ENCODE measurements at places on chromosomes 3 and 15.

GRCh38 chr3:169663951-169664820 lies 674 bp upstream of the MECOM start:
- no peak for DNase-seq

- DNase-seq: no peak
Observed at GRCh38 chr3:182349951-182350517, 443.3 kb upstream of the ATP11B start.

GRCh38 chr15:38247336-38247735 lies 5.3 kb upstream of the SPRED1 start:
- DNase-seq: no peak

GRCh38 chr3:120200493-120201235 lies 84.4 kb downstream of the GPR156 start:
- DNase-seq: no peak

DNA sequence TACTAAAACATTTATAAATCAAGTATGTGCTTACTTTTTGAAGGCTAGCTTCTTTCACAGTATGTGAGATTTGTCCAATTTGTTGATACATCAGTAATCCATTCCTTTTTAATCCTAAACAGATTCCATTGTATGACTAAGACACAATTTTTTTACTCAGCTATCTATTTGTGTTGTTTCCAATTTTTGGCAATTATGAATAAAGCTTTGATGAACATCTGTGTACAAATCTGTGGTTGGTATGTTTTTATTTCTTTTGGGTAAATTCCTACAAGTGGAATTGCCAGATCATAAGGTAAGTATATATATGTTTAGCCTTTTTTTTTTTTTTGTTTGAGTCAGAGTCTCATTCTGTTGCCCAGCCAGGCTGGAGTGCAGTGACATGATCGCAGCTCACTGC lies 56.2 kb upstream of the VEPH1 start:
- DNase-seq: no peak

- DNase-seq: peak; percentile 45
Observed at GRCh38 chr15:101242160-101242998, 9.5 kb downstream of the CHSY1 start.

DNA sequence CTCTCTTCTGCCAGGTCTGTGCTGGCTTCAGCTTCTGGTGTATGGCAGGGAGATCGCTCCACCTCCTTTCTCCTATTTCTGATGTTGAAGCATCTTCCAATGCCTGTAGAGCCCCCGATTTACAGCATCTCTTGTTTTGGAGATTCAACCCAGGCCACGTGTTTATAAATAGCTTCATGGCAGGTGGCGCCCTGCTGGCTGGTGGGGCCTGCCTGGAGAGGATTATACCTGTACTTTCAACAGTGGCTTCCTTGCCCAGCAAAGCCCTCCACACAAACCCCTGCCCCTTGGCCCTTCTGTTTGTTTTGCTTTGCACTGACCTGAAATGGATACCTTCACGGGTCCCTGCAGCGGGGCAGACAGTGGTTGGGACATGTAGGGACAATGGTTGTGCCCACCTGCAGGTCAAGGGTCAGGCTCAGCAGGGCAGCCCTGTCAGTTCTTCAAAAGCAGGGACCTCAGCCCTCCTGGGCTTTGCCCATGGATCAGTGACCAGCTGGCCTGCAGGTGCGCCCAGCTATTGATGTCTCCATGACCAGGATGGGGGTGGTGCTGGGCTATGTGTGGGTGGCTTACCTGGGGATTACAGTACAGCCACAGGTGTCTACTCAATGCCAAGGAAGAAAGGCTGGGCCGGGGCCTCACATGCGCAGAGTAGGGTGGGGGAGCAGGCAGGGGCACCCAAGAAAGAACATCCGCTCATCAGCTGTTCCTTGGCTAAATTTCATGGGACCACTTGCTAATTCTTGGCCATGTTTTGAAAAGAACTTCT lies 112.7 kb upstream of the PRR23C start:
- DNase-seq: no peak

DNA sequence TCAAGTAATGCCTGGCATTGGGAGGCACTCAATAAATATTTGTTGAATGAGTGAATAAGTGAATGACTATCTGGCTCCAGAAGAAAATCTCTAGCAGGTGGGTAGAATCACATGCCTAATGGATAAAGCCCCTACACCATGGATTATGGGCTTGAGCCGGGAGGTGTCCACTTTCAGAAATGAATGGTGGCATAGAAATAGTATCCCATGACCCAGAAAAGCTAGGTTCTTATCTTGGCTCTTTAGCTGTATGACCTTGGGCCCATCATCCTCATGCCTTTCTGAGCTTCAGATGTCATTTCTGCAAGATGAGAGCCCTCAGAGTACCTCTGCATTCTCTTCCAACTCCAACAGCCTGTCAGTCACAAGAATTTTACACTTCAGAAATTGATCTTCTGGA lies 37.3 kb upstream of the TNIK start:
- DNase-seq: no peak

GRCh38 chr3:61372723-61373122 lies 121.5 kb upstream of the FHIT start:
- no peak for DNase-seq

DNA sequence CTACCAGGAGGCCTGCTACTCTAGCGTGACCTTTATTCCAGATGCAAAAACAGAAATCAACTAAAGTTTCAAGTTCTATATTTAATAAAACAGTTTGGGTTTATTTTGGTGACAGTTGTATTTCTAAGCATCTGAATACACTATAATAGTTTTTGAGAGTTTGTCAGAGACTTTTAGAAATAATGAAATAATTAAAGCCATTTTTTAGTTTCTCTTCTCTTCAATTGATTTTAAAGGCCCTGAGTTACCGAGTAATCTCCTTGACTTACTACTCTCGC lies 523.4 kb downstream of the CADM2 start:
- no peak for DNase-seq

- no peak for DNase-seq
Observed at GRCh38 chr3:41508063-41508696, 308.9 kb downstream of the CTNNB1 start.

DNA sequence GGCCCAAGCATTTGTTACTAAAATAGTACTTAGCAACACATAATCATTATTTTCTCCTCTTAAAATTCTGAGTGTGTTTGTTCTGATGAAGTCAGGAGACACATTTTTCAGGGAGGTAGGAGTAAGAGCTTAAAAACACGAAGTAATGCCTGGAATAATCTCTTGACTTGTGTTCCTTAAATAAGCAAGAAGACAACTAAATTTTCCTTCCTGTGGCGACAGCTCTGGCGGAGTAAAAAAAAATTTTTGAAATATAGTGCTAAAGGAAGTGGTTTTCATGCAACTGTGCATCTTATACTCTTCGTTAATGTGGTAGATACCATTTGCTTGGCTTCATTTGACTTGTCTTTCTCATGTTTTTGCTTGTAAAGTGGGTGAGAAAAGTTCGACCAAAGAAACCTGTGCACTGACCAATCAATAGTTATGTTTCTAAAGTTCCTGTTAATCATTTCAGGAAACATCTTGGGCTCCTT lies 11.1 kb upstream of the MBNL1 start:
- no peak for DNase-seq

GRCh38 chr3:134267996-134268395 lies 17.3 kb upstream of the RYK start:
- no peak for DNase-seq

- DNase-seq: peak; percentile 94
Observed at GRCh38 chr3:107969994-107970819, 120.6 kb downstream of the CD47 start.

- no peak for DNase-seq
Observed at GRCh38 chr3:148206446-148206845, 491.3 kb upstream of the AGTR1 start.

- DNase-seq: peak; percentile 100
Observed at GRCh38 chr15:75453703-75454470, 2.4 kb upstream of the SIN3A start.

DNA sequence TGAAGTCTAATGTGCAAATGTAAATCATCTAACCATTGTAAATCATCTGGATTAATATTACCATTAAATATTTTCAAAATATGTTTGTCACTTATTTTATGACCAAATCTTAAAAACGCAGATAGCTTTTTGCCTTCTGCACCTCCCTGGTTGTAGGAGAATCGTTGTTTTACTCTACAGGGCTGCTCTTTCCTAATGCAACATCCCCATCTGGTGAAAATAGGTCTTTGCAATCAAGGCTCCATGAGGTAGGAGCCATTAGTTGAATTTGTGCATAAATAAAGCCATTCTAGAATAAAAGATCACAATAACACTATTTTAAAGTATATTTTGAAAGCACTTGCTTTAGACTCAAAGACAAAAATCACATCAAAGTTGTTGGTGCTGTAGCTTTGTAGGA lies 535.6 kb upstream of the AGTR1 start:
- DNase-seq: no peak

- DNase-seq: no peak
Observed at GRCh38 chr3:79766496-79767193, 1.2 kb downstream of the ROBO1 start.

DNA sequence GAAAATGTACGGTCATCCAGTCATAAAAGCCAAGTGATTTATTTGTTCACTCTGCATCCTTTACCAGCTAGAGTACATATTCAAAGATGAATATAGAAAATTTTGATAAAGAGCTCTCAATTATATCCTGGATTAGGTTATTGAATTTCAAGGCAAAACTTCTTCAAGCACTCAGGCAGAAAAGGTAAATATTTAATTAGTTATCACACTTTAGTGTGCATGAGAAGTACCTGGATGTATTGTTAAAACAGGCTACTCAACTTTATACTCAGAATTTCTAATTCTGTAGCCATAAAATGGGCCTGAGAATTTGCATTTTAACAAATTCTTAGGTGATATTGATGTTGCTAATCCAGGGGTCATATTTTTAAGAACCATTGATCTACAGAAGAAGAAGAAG lies 45.3 kb downstream of the ILDR1 start:
- no peak for DNase-seq

- DNase-seq: no peak
Observed at GRCh38 chr3:12569836-12570235, 12.9 kb downstream of the MKRN2 start.

GRCh38 chr3:64082961-64083541 lies 59.8 kb upstream of the PSMD6 start:
- no peak for DNase-seq

DNA sequence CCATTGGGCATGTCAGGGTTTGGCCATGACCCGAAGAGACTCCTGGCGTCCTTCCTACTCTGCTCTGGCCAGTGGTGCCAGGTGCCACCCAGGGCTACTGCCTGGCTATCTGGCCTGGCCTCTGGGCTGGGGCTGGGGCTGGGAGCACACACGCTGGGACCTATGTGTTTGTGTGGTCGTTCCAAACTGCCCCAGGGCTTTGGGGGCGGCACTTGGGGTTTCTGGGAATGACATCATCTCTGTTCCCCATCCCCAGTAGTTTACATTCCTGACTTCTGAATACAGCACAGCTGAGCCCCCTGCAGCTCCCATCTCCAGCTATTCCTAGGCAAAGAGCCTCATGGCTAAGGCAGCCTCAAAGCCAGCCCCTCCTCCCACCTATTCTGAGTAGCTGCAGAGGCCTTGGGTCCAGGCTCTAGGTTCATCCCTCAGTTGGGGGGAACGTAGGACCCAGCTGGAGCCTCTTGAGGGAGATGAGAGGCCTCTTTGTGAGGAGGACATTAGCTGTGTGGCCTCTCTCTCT lies 24.3 kb downstream of the PLEKHO2 start:
- DNase-seq: no peak

DNA sequence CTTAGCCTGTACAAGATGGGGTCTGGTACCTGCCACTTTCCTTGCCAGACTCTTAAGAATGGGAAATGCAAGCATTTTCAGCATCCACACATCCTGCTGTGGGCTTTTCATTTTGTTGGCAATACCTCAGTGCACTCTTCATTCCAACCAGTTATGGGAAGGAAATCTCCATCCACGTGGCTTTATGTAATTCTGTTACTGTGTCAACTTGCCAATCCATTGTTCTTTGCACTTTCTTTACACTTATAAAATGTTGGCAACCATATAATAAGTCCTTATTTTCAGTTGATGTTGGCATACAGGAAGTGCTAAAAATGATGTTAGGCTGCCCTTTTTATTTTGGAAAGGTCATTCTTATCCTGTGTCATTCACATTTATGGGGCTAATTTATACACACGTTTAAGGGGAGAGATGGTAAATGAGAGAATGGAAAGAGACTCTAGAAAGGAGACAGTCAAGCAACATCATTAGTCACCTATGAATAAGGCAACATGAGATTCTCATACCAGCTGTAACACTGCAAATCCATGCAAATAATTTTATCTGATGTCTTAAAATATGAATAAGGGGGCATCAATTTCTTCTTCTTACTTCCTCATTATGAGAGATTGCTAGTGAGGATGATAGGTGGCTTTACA lies 238.7 kb downstream of the CHST2 start:
- peak; percentile 86 for DNase-seq

- DNase-seq: no peak
Observed at GRCh38 chr3:43689766-43690399, 855 bp upstream of the ABHD5 start.

- no peak for DNase-seq
Observed at GRCh38 chr15:40182358-40183029, 21.6 kb downstream of the BUB1B start.

GRCh38 chr3:94176988-94177745 lies 114.3 kb downstream of the NSUN3 start:
- no peak for DNase-seq

GRCh38 chr3:18061737-18062656 lies 319.6 kb upstream of the TBC1D5 start:
- no peak for DNase-seq

GRCh38 chr15:76994001-76994400 lies 925 bp upstream of the PSTPIP1 start:
- no peak for DNase-seq

DNA sequence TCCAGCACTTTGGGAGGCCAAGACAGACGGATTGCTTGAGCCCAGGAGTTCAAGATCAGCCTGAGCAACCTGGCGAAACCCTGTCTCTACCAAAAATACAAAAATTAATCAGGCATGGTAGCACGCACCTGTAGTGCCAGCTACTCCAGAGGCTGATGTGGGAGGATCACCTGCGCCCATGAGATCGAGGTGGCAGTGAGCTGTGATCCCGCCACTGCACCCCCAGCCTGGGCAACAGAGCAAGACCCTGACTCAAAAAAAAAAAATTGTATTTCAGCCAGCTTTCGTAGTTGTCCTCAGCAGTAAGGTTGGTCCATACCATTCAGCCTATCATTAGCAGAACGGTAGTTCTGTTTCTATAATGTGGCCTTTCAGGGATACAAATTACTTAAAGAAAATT lies 66.6 kb upstream of the FURIN start:
- DNase-seq: no peak

DNA sequence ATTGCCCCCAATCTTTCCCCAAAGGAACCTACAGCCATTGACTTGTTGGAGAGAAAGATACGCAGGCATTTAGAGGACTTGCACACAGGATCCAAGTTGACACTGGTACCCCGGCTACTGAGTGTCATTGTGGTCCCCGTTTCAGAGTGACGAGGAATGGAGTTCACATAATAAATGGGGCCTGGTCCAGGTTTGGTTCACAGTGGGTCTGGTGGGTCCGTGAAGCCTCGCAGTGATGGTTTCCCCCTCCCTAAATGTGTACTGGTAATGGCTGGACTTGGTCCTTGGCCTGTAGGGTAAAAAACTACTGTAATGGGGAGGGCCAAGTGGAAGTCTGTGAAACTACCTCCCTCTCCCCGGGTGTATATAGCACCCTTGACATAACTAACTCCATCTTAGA lies 232.1 kb upstream of the LYSMD4 start:
- no peak for DNase-seq

- DNase-seq: peak; percentile 61
Observed at GRCh38 chr15:65189102-65189740, 4.1 kb upstream of the CLPX start.

GRCh38 chr3:145776782-145777408 lies 384.1 kb downstream of the PLOD2 start:
- peak; percentile 43 for DNase-seq
